ENCODE measurements at places on chromosomes 5 and 9. TPM values are rescaled to one million over a fixed set of nuclear protein-coding genes. Genes with fewer than 3 reads are reported as not detected.
A peak's percentile ranks its signal among the peaks of the same experiment; 100 is the strongest.

DNA sequence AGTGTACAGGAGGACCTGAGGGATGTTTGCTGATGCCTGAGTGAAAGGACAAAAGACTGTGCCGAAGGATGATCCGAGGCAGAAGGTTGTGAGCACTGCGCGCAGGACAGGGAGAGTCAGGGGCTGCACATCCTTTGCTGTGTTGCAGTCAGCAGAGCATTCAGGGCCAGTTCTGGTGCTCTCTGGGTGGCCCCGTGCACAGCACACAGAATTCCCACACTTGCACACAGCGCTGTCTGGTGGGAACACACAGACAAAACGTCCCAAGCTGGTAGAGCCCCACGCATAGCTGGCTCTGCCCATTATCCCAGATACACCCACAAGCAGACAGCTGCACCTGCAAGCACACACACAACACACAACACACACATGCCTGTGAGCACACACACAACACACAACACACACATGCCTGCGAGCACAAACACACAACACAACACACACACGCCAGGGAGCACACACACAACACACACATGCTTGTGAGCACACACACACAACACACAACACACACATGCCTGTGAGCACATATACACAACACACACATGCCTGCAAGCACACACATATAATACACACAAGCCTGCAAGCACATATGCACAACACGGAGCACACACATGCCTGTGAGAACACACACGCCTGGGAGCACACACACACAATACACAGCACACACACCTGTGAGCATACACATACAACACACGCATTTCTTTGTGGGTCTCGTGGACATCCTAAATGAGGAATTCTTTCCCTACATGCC lies 74.4 kb downstream of the FGF18 start:
- no peaks in the 10 kb centered on the region for H3K27me3 ChIP-seq
- no peaks in the 10 kb centered on the region for H3K36me3 ChIP-seq
- H3K4me3 ChIP-seq: no peak overlapping the region

IRX4 gene
- total RNA-seq: not detected

DNA sequence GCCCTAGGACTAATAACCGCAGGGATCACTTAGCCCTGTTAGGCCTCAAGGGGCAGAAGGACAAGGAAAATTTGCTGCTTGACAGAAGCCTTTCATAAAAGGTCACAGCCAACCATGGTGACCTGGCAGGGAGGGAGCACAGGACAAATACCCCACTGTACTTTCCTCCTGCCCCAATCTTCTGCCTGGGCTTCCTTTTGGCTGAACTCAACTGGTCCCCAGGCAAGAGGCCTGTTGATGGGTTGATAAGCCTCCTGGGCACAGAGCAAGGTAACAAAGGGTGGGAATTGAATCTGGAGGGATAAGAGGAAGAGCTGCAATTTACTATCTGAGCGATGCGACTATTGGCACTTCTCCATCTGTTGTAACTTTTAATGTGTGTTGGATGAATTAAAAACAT lies 392.9 kb downstream of the RASEF start:
- H3K27ac ChIP-seq: no peak overlapping the region
- no peaks in the 10 kb centered on the region for H3K4me1 ChIP-seq
- no peaks in the 10 kb centered on the region for H3K36me3 ChIP-seq

GZMA gene
- 19.7 TPM for total RNA-seq

NINJ1 gene
- 30.0 TPM for total RNA-seq

DNA sequence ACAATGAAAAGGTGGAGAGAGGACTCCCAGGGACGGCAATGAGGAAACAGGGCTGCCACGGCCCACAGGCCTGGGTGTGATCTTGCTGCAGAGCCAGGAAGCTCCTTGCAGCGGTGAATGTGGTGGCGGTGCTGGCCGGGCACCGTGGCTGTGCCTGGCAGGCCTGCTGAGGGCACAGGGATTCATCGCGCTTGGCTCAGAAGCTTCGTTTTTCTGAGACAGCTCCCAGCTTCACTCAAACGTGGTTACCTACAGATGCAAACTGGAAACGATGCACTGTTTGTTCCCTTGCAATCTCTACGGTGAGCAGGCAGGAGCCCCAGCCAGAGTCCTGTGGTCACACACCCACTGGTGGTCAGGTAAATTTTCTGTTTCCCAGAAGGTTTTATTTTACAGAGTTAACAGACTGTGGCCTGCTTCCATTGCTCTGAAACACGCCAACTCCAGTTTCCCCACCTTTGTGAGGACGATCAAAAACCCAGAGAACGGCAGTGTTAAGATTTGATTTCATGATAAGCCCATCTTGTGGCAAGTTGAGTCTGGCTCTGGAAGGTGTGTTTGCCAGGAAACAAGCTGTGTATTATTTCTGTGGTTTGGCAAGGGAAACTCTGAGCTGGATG lies 183.9 kb downstream of the AUH start:
- no peak for DNase-seq
- H3K4me3 ChIP-seq: no peak overlapping the region
- H3K27ac ChIP-seq: peak overlapping the region; percentile 62
- H3K27me3 ChIP-seq: no peaks in the 10 kb centered on the region
- peaks cover 20% of the 10 kb centered on the region for H3K4me1 ChIP-seq

B4GALT7 gene
- 14.1 TPM for total RNA-seq

PTPRD gene
- total RNA-seq: 13.5 TPM

GRCh38 chr9:119736491-119737454 lies 367.5 kb upstream of the BRINP1 start:
- no peak overlapping the region for H3K4me3 ChIP-seq
- no peaks in the 10 kb centered on the region for H3K27me3 ChIP-seq
- no peaks in the 10 kb centered on the region for H3K4me1 ChIP-seq
- no peak overlapping the region for H3K27ac ChIP-seq
- no peaks in the 10 kb centered on the region for H3K36me3 ChIP-seq

DNA sequence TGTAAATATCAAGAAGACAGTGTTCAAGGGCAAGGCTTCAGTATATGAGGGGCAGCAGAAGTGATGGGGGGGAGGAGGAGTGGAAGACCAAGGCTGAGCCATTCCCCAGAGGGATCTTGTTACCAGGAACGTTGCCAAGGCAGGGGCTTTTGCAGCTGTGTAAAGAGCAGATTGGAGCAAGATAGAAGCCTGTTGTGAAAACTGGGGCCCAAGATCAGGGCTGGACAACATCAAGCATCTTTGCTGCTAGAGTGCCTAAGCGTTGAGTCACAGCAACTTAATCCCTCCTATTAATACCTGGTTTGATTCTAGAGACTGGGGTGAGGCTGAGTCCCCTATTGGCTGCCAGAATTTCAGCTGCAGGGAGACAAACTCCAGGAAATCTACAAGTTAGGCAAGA lies 18.4 kb upstream of the ERCC6L2 start:
- no peak for DNase-seq
- no peaks in the 10 kb centered on the region for H3K4me1 ChIP-seq
- no peak overlapping the region for H3K27ac ChIP-seq
- no peak overlapping the region for H3K4me3 ChIP-seq
- no peaks in the 10 kb centered on the region for H3K36me3 ChIP-seq
- H3K27me3 ChIP-seq: no peaks in the 10 kb centered on the region

DNA sequence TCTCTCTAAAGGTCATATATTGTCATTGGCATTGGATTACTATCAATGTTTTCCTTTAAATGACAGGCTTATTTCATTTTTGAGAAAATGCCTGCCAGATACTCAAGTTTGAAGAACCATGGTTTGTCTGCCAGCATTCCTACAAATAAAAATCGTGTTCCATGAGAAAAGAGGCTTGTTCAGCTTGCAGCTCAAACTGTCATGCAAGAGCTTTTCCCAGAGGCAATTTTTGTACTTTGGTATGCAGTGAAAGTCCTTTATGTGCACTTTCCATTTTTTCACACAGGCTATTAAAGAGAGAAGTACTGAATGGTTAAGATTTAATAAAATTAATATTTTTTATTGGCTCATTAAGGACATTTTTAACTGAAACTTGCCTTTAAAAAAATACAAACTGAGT lies 110.4 kb downstream of the FBXO4 start:
- no peak overlapping the region for H3K27ac ChIP-seq
- DNase-seq: no peak
- H3K4me3 ChIP-seq: no peak overlapping the region
- H3K36me3 ChIP-seq: no peaks in the 10 kb centered on the region
- H3K27me3 ChIP-seq: no peaks in the 10 kb centered on the region

IL12B gene
- 3.6 TPM for total RNA-seq

DNA sequence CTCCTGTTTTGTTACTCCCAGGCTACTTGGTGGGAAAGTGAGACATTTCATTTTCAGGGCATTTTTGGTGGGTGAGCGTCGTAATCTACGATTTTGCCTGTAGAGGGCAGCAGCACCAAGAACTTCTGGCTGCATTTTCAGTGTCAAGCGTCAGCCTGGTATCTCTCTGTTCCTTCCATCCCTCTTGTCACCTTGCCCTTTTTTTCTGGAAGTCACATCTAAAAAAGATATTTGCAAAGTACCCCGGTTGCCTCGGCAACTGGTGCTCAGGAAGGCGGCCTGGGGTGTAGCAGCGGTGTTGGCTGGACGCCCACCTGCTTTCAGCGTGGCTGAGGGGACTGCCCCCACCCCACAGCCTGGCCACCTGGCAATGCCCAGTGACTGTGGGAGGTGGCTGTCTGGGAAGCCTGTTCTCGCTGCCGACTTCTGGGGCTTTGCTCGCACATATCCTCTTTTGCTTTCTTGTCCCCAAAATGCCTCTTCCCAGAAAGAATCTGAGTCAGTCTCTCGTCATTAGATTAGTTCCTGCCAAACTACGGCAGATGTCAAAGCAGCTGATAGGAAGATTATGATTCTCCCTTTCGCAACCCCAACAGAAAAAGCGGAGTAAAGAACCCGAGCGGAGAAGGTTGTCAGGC lies 84.5 kb downstream of the ACER2 start:
- no peak overlapping the region for H3K27ac ChIP-seq
- DNase-seq: peak; percentile 47
- no peaks in the 10 kb centered on the region for H3K36me3 ChIP-seq
- no peaks in the 10 kb centered on the region for H3K27me3 ChIP-seq
- H3K4me3 ChIP-seq: no peak overlapping the region

ANKRD18B gene
- total RNA-seq: 1.0 TPM

GRCh38 chr5:179439181-179439985 lies 94.1 kb upstream of the ADAMTS2 start:
- DNase-seq: no peak
- H3K4me1 ChIP-seq: no peaks in the 10 kb centered on the region
- H3K27ac ChIP-seq: no peak overlapping the region
- no peaks in the 10 kb centered on the region for H3K27me3 ChIP-seq

Data from thymus (tissue), 14 donors.